ENCODE measurements at places on chromosomes 2 and 18.

DNA sequence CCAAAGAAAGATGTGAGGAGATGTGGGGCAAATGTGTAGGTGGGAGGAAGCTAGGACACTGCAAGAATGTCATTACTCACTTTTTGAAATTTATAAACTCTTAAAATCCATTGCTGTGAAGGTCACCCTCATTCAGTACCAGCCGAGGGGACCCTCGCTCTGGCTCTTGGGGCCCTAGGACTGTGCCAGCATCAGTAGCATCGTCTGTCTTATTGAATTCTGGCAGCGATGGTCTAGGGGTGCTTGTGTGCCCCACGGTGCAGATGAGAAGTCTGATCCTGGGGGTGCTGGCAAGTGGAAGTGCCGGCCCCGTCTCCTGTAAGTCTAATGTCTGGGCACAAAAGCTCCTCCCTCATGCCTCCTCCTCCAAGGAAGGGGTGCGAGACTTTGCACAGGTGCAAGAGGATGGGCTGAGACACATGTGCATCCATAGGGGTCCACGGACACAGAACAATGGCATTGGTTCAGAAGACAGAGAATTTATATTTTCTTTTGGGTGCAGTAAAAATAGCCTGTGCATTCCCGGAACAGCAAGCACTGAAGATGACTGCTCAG lies 266.7 kb upstream of the HDAC4 start:
- no peak for DNase-seq

DNA sequence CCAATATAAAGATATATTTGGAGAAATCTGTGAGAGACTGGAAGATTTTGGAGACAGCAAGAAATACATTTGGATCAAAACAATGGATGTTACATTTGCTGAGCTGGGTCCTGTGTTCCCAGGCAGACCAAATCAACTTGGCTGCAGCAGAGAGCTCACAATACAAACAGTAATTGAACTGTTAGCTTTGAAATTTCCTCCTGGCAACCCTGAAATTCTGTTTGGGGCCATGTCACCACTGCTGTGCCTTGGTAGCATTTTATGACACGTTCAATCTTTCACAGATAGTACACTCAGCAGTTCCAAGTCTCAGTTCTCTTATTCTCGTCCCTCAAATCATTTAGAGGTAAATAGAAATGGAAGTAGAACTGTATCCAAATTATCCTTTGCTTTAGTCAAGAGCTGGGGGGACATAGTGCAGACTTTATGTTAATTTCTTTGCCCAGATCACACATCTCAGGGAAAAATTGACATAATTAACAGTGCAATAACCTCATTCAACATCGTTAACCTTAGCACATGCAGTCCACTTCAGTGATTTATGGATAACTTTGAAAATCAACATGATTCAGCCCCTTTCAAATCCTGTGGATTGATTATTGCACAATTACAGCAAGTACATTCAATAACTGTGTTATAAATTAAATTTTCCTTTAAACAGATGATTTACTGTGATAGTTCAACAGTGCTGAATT lies 277.4 kb upstream of the MC4R start:
- DNase-seq, result no peak

DNA sequence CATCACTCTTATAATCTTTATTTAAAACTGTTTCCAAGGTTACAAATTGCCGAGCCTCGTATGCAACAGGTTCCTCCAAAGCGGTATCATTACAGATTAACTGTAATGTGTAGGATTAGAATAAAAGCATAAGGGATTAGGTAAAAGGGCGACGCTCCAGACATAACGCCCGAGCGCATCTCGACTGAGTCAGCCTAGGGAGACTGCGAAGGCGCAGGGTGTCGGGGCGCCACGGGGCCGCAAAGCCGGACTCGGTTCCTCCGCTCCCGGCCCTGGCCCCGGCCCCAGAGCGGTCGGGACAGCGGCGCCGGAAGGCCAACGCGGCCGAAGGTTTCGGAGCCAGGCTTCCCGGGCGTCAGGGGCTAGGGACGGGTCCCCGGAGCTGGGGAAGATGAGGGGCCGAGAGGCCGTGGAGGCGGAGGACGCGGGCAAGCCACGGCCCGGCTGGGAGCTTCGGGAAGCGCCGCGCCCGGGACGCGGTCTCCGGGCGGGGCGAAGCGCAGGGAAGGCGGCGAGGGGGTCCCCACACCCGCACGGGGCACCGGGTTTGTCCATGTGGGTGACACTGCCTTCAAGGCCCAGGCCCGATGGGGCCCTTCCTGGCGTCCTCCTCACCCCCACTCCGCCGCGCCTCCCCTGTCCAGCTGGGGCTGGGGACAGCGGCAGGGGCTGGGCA lies 12.9 kb upstream of the SIX3 start:
- no peak for DNase-seq

DNA sequence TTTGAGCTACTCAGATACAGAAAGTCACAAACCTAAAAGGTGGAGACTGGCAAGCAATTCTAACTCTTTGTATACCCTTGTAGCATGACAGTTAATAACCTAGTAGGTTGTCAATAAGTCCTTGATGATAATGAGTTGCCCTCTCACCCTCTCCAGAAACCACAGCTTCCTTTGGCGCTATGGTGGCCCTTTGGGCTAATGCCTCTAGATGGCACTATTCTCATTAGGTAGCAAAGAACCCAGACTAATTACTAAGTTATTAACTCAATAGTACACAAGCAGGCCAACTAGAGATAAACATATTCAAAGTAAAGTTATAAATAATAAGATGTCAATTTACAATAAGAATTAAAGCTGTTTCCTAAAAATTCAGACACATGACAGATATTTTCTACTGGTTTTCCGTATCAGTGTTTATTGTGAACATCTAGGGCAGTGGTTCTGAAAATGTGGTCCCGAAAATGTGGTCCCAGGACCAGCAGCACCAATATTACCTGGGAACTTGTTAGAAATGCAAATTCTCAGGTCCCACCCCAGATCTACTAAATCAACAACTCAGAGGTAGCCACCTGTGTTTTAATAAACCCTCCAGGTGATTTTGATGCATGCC lies 41.1 kb downstream of the LDAH start:
- DNase-seq, result no peak

DNA sequence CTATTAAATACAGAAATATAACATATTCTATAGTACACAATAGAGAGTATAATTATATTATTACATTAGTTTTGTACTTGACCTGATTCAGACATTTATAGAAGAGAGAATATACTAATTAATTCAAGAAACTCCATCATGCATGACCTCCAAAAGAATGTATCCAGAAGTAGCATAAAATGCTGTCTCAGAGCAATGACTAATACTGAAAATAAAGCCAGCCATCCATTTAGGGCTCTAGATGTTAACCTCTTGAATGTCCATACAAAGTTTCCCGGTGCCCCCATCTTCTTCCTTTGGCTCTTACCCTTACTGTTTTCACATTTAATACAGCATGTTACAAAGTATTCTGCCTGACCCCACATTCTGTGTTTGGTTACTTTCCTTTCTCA lies 102.0 kb downstream of the ARHGAP15 start:
- no peak for DNase-seq

- peak; percentile 2 for DNase-seq
These were observed 144.8 kb downstream of the SMAD7 start for GRCh38 chr18:48805826-48806535.

GRCh38 chr2:159942146-159942545 lies 120.3 kb downstream of the PLA2R1 start:
- no peak for DNase-seq

GRCh38 chr2:230825354-230825753 lies 39.4 kb upstream of the ITM2C start:
- no peak for DNase-seq

GRCh38 chr2:159300586-159300985 lies 14.1 kb upstream of the WDSUB1 start:
- DNase-seq, result no peak

DNA sequence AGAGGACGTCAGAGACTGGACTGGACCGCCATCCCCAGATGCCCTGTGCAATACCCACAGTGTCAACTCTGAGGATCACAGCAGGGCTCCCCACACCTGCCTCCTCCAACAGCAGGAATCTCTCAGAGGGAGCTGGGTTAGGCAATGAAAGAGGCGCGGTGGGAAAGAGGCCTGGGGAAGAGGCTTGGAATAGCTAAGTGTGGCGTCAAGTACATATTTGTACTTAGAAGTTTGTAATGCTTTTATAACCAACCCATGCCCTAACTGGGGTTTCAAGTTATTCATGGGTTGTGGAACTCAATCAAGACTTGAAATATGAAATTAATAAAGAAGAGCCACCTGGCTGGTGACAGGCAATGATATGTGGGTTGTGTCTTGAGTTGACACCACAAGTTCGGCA lies 28.7 kb downstream of the CYP26B1 start:
- no peak for DNase-seq

DNA sequence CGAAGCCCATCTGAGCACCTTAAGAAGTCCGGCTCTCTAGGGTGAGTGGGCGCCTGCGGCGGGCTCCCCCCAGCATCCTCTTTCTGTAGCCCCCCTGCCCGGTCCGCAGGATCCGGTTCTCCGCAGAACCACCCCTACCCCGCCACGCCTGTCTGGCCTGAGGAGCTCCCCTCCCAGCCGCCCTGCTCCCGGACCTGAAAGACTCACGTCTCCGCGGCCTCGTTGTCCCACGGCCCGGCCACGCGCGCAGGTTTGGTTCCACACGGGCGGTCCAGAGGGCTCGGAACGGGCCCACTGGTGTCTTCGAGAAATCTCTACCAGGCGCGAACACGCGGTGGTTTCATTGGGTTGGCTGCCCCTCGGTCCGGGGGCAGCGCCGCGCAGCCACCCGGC lies 237 bp downstream of the SLC39A6 start:
- DNase-seq, result no peak

GRCh38 chr2:88601286-88601685 lies 26.0 kb downstream of the EIF2AK3 start:
- DNase-seq, result no peak

DNA sequence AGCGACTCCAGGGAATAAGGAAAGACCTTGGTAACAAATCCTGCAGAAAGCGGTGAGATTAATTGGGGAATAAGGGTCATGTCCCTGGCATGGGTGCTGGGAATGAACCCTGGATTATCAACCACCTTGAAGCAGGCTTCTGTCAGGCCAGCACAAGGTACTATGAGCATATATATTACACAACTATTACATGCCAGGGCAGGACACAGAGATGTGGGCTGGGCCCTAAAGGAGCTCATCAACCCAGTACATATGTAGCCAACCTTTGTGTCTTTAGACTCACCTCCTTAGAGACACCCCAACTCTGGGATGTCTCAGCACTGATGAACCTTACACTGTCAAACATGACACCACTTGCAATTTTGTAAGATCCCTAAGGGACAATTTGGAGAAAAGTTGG lies 3.4 kb downstream of the SFXN5 start:
- no peak for DNase-seq

Measured in gastrocnemius medialis (tissue), 4 donors.